ENCODE measurements at places on chromosomes 6 and 20. TPM values are rescaled to one million over a fixed set of nuclear protein-coding genes. Genes with fewer than 3 reads are reported as not detected.

DNA sequence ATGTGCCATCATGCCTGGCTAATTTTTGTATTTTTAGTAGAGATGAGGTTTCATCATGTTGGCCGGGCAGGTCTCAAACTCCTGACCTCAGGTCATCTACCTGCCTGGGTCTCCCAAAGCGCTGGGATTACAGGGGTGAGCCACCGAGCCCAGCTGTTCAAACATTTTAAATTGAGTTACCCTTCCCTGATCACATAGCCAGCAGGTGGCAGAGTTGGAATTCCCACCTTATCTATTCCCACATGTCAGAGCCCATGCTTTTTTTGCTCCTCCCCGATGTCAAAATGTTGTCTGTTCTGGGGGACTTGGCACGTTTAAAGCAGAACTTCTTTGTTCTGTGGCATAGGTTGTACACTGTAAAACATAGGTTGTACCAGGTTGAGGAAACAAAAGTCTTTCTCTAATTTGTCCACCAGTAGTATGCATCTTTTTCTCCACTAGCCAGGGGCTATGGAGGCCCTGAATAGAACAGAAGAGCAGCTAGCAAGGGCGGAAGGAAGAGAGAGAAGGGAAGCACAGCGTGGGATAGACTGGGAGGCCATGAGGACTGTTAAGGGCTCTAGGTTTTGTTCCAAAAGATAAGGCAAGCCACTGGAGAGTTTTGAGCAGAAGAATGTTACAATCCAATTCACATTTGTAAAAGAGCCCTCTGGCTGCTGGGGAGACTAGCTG is 7.3 kb upstream of the LBP start:
- DNase-seq = no peak

NMBR gene
- not detected for total RNA-seq

DNA sequence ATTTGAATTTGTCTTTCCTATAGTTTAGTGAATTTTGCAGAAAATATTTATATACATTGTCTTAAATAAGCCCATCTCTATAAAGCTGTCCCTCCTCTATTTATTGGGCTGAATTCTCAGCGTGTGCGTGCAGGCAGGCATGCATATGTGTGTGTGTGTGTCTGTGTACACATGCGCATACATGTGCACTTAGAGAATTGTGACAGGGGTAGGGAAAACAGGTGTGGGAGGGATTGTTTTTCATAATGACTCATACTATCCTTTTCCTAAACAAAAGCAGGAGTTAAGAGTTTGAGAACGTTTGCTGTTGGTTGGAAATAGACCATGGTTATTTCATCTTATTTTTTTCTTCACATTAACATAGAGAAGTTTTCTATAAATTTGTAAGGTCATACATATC is 43.4 kb upstream of the FABP7 start:
- DNase-seq = no peak

DNA sequence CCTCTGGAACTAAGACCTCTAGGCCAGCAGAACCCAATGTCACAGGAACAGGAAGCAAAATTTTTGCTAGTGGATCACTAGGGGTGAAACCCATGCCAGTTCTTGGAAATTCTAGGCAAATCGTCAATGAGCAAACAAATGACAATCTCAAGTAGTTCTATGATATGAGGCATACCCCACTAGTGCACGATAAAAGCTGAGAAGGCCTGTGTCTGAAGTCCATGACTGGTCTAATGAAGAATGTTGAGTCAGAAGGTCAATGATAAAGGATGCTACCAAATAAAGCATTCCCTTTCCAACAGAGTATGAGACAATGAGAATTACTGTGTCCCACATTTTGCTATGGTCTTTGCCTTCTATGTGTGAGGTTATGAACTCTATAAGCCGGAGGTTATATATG is 149.4 kb upstream of the NOX3 start:
- DNase-seq = no peak

DNA sequence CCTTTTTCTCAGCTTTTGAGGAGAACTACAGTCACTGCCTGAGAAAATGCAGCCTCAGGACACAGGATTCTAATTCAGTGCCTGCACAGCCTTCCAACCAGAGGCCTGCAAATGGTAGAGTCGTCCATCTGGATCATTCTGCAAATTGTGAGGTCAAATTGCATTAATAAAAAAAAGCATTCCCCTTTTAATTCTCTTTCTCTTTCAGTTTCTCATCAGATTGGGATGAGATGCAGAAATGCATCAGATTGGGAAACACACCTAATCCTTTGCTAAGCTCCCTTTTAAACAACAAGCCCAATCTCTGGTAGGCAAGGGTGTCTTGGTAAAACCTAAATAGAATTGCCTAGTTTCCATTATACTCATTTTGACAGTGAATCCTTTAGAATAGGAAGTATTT is 838.8 kb downstream of the MAFB start:
- no peak for DNase-seq

PCNA gene
- total RNA-seq = 157 TPM

GRCh38 chr6:36263390-36264000 is 6.4 kb upstream of the PNPLA1 start:
- no peak for DNase-seq

EYS gene
- not detected for total RNA-seq

GRCh38 chr6:16719488-16719887 is 41.8 kb downstream of the ATXN1 start:
- no peak for DNase-seq

- DNase-seq = no peak
Observed at GRCh38 chr6:1770968-1771723, 161.4 kb downstream of the FOXC1 start.

DNA sequence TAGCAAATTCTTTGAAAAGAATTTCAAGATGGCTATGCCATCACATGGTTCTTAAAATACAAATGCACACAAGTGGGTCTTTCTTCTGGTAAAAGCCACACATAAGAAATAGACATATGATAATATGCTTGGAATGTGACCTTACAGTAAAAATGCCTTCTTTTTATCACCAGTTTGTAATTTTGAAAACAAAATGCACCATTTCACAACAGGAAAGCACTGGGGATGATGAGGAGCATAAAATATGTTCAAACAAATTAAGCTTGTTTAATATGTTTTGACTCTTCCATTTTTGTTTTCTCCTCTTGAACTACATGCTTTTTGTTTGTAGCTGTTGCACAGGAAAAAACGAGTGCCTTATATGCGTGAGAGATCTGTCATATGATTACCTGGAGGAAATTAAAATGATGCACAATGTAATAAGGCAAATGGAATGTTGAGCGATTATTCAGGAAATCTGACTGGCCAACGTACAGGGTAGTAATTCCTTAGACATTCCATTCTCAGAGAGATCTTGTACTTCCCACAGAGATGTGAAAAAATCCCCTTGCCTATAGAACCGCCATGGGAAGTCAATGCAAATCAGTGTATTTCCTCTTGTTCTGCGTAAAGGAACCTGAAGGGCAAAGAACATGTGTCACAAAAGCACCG is 911.6 kb downstream of the TFAP2A start:
- DNase-seq = peak; percentile 93

DNA sequence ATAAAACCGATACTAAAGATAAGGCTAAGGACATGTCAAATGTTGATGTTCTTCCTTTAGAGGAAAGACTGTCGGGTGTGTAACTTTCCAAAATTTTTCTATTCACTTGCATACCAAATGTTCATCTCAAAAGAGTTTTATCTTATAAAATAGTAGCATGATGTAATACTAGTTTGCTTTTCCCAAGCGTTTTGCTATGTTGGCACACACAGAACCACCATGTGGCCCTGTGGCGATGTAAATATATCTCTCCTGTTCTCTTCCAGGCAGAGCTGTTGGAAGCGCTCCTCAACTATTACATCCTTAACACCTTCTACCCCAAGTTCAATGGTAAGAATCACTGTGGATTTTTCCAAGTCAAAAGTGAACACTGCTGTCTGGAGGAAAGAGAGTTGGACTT is 26.5 kb downstream of the LBP start:
- no peak for DNase-seq

DNA sequence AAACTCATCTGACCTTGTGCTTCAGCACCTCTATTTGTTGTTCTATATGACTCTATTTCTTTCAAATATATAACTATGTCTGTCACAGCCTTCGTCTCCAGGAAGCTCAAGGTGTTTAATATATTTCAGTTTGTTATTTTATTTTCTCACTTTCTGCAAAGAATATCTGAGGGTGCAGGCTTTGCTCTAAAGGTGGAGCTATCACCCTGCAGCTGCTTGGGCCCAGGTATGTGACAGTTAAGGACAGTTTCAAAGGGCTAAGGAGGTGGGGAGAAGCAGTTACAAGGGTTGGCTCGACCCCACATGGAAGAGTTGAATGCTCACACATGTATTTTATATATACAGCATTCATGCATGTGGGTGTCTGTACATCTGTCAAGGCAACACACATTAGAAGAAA is 405.6 kb downstream of the BTBD9 start:
- DNase-seq = no peak

DNA sequence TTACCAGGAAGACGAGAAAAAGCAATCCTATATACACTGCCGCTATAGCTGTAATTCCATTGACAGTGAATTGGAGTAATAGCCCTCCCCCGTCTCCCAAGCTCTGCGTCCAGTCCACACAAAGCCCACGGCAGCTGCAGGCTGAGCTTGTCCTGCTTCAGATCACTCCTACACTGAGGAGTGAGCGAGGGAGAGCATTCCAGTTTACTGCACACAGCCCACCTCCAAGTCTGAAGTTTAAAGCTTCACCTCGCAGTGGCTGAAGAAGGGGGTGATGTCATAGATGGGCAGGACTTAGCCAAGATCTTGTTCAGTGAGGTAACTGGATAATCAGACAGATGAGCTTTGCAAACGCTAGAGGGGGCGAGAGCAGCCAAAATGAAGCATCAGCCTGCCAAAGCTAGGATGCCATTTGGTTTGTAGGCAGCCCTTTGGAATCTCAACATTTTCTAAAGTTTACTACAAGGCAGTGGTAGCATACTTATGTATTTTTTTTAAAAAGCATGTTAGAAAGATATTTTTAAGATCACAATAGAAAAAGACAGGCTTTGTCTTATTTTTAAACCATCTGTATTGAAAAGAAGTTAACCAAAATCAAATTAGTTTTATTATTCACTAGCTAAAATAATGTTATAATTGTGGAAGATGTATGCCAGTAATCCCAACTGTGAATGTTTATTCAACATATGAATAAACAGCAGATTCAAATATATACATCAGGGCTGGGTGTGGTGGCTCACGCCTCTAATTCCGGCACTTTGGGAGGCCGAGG is at the start of gene FLRT3:
TSS of gene FLRT3 (minus strand) at position 213 of the 772 bp plus-strand sequence. CDS start 10,106 bp downstream, outside the sequence.
- DNase-seq = peak; percentile 89

DNA sequence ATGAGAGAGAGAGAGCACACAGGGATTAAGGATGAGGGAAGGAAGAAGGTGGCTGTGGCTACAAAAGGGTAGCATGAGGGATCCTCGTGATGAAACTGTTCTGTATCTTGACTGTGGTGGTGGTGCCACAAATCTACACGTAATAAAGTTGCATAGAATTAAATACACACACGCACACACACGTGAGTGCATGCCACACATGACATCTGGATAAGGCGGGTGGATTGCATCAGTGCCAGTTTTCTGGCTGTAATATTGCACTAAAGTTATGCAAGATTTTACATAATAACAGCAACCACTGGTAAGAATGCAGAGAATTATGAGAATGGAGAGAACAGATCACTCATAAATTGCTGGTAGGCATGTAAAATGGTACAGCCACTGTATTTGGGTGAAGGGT is 16.9 kb upstream of the STK35 start:
- no peak for DNase-seq

SNX14 gene
- total RNA-seq = 58.6 TPM

LY6G6D gene
- total RNA-seq = not detected

Data from NCI-H460 (cell line).